Fibroblast of the aortic adventitia (primary cell): ENCODE measurements at places on chromosomes 12 and 14. TPM values are rescaled to one million over a fixed set of nuclear protein-coding genes. Genes with fewer than 3 reads are reported as not detected.
A peak's percentile ranks its signal among the peaks of the same experiment; 100 is the strongest.

Gene KRR1
- total RNA-seq, result 27.0 and 71.4 TPM in 2 replicates

DNA sequence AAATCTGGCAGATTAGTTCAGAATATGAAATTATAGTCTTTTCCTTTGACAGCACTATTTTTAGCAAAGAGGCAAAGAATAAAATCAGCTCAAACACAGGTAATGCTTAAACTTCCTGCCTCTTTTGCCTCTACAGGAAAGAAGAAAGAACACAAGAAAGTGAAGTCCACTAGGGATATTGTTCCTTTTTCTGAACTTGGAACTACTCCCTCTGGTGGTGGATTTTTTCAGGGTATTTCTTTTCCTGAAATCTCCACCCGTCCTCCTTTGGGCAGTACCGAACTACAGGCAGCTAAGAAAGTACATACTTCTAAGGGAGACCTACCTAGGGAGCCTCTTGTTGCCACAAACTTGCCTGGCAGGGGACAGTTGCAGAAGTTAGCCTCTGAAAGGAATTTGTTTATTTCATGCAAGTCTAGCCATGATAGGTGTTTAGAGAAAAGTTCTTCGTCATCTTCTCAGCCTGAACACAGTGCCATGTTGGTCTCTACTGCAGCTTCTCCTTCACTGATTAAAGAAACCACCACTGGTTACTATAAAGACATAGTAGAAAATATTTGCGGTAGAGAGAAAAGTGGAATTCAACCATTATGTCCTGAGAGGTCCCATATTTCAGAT, 17.4 kb downstream of the TMPO start:
- DNase-seq, result peak; percentile 72

DNA sequence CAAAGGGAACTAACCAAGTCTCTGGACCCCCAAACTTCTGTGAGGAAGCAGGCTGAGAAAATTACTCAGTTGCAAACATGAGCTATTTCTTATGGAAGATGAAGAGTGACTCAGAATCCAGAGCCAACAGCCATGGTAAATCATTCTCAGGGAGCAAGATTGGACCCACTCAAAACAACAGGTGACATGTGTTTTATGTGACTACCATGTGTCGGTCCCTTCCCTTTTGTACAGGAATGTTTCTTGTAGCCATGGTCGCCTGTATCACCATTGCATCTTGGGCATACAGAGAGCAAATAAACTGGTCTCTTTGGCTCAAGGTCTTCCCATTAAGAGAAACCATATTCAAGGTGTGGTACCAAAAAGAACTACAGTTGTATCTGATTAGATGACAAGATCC, 75.4 kb upstream of the COCH start:
- no peak for DNase-seq

DNA sequence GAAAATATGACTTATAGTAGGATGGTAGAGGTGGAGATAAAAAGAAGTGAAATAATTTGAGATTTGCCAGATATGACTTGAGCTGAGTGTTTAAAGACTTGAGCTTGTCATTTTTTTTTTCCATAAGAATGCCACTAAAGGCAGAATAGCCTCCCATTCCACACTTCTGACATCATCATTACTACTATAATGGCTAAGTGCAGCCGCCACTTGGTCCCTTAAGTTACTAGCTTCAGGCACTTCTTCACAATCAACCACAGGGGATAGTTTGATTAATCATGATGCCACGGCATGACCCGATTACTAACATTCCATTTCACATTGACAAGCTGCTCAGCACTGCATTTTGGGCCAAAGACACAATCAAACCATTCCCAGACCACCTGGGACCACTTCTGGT, 127.9 kb downstream of the EFCAB11 start:
- DNase-seq, result no peak

Gene SMIM41
- total RNA-seq, result 0.27 and 0.98 TPM in 2 replicates

Gene GLT8D2
- 46.0 and 55.3 TPM in 2 replicates for total RNA-seq

- no peak for DNase-seq
Measured at GRCh38 chr12:53431187-53431586, 7.5 kb downstream of the AMHR2 start.

DNA sequence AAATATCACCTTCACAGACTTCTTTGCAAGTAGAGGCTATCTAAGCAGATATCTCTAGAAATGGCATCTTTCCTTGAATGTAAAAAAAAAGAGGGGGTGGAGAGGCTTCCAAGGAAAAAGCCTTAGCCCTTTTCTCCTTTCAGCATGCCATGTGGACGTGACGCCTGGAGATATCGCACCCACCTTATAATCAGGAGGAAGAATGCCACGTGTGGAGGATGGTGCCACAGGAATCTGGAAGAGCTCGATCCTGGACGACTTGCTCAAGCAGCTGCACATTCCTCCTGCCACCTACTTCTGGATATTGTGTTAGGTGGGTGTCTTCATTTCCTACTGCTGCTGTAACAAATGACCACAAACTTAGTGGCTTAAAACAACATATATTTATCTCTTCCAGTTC, 203.6 kb downstream of the NUAK1 start:
- DNase-seq, result no peak

Gene RAB35
- 8.0 and 24.8 TPM in 2 replicates for total RNA-seq

Gene TPPP2
- not detected in 2 replicates for total RNA-seq

GRCh38 chr12:81779216-81779615, 20.1 kb upstream of the PPFIA2 start:
- no peak for DNase-seq

Gene PRKD1
- 11.4 and 11.5 TPM in 2 replicates for total RNA-seq

- no peak for DNase-seq
Measured at GRCh38 chr14:64775081-64775777, 71.0 kb downstream of the PLEKHG3 start.

- DNase-seq, result peak; percentile 79
Measured at GRCh38 chr14:72615451-72616121, 278.3 kb downstream of the DPF3 start.

DNA sequence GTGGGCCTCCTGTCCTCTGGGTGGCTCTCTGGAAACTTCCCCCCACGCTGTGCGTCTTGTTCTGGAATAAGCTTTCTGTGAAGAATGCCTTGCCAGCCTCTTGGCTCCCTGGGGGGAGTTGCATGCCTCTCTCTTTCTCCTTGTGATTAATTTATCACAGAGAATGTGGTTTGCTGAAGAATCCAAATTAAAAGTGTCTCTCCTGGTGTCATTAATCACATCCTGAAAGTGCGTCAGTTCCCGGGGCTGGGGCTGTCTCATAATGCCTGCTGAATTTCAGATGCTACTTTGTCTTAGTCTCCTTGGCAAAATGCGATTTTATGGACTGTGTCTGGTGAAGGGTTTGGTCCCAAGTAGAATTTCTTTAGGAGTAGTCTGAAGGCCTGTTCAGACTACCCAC, 787.7 kb upstream of the TMEM132C start:
- peak; percentile 43 for DNase-seq

GRCh38 chr12:5648692-5649359, 216.9 kb downstream of the NTF3 start:
- DNase-seq, result no peak

Gene DDX51
- 9.4 and 14.1 TPM in 2 replicates for total RNA-seq

DNA sequence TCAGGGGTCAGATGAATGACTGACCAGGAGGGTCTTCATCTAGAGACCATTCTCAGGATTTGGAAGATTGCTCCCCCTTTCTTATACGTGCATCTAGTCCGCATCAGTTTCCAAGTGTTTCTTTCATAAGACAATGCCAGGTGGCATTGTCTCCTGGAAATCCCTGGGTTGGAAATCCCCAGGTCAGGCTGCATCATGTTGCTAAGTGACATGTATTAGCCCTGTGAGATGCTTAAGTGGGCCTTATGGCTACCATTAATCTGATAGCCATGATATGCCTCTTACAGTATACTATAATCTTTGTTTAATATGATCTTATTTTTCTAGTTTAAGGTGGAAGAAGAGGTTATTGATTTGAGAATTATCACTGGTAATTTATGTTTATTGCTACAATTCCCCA, 92.8 kb downstream of the DIO3 start:
- no peak for DNase-seq

Gene MAP1LC3B2
- not detected in 2 replicates for total RNA-seq

GRCh38 chr12:85673921-85674420, 162.2 kb downstream of the RASSF9 start:
- DNase-seq, result no peak

GRCh38 chr14:51884086-51884927, 23.9 kb downstream of the GNG2 start:
- DNase-seq, result peak; percentile 32

DNA sequence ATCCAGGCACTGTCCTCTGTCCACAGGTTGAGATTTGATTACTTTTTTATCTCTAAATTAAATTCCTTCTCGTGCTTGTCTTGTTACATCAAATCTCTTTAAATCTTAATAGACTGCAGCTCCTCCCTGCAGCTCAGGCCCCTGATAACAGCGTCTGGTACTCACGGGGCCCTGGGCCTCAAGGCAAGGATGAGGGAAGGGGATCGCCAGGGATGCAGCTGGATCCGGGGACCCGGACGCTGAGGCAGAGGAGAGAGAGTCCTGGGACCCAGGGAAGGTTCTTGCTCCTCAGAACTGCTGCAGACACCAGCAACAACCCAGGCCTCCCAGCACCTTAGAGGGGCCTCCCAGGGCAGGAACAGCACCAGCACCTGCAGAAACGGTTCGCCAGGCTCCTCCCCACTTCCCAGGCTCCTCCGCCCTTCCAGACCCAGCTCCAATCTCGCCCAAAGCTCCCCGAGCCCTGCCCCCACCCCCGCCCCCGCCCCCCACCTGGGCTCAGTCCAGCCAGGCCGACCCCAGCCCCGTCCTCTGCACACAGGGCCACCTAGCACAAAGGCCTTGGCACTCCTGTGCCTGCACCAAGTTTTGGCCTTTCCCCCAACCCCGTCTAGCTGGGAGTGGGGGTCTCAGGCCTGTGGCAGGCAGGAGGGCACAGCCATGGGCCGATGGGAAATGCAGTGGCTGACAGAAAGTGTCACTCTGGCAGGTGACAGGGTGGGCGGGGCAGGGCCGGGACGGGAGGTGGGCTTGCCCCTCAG, 60.3 kb upstream of the GALNT9 start:
- no peak for DNase-seq

DNA sequence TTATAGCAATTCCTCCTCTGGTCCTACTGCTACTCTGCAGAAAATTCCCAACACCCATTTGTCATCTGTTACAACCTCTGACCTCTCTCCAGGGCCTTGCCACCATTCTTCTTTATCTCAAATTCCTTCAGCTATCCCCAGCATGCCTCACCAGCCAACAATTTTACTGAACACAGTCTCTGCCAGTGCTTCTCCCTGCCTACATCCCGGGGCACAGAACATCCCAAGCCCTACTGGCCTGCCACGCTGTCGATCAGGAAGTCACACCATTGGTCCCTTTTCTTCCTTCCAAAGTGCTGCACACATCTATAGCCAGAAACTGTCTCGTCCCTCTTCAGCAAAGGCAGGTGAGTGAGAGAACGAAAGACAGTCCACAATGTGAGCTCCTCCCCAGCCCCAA, 122.1 kb downstream of the TTLL5 start:
- DNase-seq, result no peak

DNA sequence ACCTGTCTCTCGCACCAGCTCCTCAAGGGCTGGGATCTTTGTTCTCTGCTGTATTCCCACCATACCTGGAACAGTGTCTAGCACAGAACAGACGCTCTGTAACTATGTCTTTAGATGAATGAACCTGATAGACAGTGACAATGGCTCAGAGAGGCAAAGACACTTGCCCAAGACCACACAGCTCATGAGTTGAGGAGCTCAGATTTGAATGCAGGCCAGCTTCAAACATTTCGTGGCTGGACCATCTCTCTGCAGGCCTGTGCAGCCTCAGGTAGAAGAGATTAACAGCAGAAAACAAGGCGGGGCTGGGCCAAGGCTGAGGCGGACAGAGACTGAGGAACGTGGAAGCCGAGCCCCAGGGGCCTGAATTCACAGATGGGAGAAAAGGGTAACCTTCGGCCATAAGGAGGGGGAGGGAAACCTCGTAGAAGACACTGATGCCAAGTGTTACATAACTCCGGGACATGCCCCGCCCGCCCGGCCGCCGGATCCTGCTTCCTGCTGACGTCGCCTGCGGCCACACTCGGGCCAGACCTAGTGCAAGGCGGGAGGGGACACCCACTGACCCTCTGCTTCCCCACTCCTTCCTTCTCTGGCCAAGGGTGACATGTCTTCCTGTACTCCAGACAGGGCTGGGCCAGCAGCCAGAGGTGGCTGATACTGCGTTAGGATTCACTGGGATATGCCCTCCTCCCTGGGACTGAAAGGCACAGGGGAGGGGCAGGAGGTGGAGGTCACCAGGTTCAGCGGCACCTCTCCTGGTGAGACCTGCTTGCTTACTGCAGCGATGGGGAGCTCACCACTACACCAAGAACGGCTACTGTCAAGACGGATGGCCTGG, 86.8 kb downstream of the RFLNA start:
- peak; percentile 84 for DNase-seq

DNA sequence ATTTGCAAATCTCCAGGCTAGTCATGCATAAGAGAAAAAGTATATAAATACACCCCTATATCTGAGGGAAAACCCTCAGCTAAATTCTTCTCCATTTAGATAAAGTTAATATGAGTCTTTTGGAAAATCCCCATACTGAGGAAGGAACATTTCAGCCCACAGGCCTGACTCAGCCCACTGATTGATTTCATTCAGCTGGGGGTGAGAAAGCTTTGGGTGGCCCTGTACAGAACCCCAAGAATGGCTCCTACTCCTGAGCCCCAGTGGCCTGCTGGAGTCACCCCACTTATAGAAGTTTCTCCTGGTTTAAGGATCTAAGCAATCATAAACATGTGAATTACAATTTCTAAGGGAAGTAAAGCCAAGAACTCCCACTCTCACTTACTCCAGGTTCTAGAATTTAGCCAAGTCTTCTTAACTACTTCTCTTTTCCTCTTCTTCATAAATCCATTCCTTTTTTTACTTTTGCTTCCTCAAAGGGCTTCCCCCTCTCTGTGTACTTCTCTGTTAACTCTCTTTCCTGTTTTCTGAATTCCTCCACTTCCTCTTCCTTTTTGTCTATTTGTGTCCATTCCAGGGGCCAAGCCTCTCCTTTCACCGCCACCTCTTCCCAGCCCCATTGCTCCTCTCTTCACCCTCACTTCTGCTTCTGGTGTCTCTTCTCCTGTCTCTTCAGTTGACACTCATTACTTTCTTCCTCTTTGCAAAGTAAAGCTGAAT, 21.0 kb downstream of the RTN1 start:
- no peak for DNase-seq

Gene SYT10
- total RNA-seq, result not detected in 2 replicates

Gene CLEC2B
- 16.5 and 58.1 TPM in 2 replicates for total RNA-seq

GRCh38 chr14:32594766-32595165, 265.7 kb downstream of the AKAP6 start:
- DNase-seq, result peak; percentile 85

- DNase-seq, result peak; percentile 70
Measured at GRCh38 chr12:102480406-102480805, at the start of gene IGF1. TSS of gene IGF1 (minus strand) at chr12:102480563. CDS start at chr12:102480381, 182 bp downstream.
